ENCODE measurements at places on chromosomes 5 and 9. TPM values are rescaled to one million over a fixed set of nuclear protein-coding genes. Genes with fewer than 3 reads are reported as not detected.

GRCh38 chr9:78967596-78968217 is 604.1 kb upstream of the TLE4 start:
- DNase-seq = no peak

GRCh38 chr9:94096819-94097577 is 12.7 kb downstream of the PTPDC1 start:
- DNase-seq = no peak

DNA sequence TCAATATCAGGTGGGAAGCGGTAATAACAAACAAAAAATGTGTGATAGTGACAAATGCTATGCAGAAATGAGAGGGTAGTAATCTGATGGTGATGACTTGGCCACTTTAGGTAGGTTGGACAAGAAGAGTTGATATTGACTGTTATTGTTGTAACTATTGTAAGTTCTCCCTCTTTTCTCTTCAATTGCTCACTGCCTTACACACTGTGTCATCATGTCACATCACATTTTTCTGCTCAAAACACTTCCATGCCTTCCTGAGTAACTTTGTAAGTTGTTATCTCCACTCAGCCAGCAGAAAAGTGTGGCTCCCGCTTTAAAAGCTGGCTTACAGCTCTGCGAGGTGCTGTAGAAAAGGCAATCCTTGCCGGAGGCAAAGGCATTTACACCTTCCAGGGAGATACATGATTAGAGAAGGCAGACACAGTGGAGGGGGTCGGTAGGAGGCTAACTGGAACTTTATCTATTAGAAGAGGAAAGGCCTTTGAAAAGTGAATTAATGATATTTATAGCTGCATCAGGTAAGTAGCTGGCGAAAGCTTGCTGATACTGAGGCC is 85.2 kb upstream of the CLINT1 start:
- DNase-seq = no peak

GRCh38 chr9:4585135-4585534 is 77.0 kb upstream of the PLPP6 start:
- DNase-seq = no peak

GRCh38 chr9:104256696-104257062 is 162.6 kb downstream of the SMC2 start:
- DNase-seq = no peak

DNA sequence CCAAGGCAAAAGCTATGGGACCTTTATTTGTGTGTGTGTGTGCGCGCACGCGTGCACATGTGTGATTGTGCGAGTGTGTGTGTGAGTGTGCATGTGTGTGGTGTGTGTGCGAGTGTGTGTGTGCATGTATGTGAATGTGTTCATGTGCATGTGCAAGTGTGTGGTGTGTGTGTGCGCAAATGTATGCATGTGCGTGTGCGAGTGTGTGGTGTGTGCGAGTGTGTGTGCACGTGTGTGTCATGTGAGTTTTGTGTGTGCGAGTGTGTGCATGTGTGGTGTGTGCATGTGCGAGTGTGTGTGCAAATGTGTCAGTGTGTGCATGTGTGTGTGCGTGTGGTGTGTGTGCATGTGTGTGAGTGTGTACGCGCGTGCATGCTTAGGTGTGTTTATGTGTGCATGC is 11.1 kb upstream of the GLT6D1 start:
- no peak for DNase-seq

DNA sequence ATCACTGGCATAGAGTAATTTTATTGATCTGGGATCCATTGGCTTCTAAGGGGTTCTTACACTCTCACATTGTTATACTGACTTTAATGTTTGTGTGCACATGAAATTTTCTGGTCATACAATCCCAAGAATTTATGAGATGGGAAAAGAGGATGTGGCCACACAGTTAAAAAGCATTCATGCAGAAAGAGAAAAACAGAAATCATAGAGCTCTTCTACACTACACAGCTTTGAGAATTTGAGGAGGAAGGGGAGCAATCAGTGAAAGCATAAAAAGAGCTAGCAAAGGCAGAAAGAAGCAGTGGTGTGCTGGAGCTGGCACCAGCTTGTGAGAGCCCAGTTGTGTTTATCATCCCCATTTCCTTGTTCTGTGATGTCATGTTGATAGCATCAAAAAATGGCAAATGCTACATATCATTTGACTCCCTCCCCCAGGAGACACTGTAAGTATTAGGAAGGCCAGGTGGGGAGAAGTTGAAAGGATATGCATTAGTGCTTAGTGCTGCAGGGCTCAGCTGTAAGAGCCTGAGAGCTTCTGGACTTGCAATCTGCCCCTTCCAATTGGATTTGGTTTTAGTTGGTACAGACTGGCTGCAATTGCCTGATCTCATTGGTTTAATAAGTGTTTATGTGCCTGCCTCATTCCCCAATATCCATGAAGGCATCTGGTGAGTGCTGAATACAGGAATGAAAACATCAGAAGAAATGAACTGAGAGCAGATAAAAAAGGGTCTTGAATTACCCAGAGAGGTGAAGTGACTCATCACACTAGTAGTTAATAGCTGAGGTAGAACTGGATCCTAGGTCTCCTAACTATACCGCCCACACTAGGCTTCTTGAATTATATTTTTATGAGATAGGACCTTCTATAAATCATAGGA is 30.9 kb downstream of the RHOBTB3 start:
- no peak for DNase-seq

GRCh38 chr5:21058289-21058688 is 1070.3 kb upstream of the CDH18 start:
- no peak for DNase-seq

GRCh38 chr5:42620579-42621216 is 135.9 kb upstream of the CCDC152 start:
- DNase-seq = no peak

DNA sequence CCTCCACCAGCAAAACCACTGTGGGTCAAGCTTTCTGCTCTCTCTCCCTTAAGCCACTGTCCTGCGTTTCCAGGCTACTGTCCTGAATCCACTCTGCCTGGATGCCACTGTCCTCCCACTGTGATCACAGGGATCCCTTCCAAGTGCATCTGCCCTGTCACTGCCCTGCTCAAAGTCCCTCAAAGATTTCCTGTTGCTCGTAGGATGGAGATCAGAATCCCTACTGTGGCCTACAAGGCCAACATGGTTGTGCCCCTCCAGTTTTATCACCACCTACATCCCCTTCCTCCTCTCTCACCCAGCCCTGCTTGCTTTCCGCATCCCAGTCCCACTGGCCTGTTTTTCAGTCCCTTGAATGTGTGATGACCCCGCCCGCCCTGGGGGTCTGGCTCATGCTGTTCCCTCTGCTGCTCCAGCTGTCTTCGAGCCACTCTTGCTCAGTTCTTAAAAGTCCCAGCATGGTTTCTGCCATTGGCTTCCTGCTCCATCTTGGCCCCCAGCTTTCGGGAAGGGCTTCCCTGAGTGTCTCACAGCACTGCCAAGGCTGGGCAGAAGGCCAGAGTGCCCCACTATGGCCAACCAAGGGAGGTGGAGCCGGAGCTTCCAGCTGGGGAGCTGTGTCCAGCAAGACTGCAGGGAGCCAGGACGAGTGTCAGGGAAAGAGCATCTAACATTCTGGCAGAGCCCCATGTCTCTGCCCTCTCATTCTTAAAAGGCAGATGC is 12.9 kb upstream of the FRRS1L start:
- no peak for DNase-seq

GRCh38 chr9:90420768-90421513 is 221.7 kb downstream of the DIRAS2 start:
- DNase-seq = no peak

GRCh38 chr9:127991757-127992274 is 11.0 kb upstream of the EEIG1 start:
- DNase-seq = no peak

- DNase-seq = peak; percentile 89
Observed at GRCh38 chr9:89999534-90000370, 394.9 kb downstream of the GADD45G start.

- DNase-seq = no peak
Observed at GRCh38 chr9:114098021-114098935, 814 bp downstream of the KIF12 start.

The LCN12 gene
- 20.7 TPM for total RNA-seq

The HSPB3 gene
- 210 TPM for total RNA-seq

The LRRC14B gene
- total RNA-seq = 8.5 TPM

The TXNDC8 gene
- total RNA-seq = not detected

The GZMA gene
- total RNA-seq = 0.65 TPM

The IL9 gene
- not detected for total RNA-seq

The COL27A1 gene
- 12.8 TPM for total RNA-seq

The SLC4A9 gene
- 0.19 TPM for total RNA-seq

The SPARC gene
- 539 TPM for total RNA-seq

The PRLR gene
- 0.30 TPM for total RNA-seq

Measured in cardiac septum (tissue), 1 donor.